Esophagus muscularis mucosa (tissue), 4 donors: ENCODE measurements at places on chromosomes 11 and 22.
A peak's percentile ranks its signal among the peaks of the same experiment; 100 is the strongest.

- peak; percentile 89 for DNase-seq
Measured at GRCh38 chr22:34111210-34111824, 191.0 kb upstream of the LARGE1 start.

- DNase-seq: no peak
Measured at GRCh38 chr22:27250418-27250817, 551.1 kb downstream of the MN1 start.

GRCh38 chr22:39123751-39124581 is 26.9 kb downstream of the APOBEC3H start:
- DNase-seq: no peak

DNA sequence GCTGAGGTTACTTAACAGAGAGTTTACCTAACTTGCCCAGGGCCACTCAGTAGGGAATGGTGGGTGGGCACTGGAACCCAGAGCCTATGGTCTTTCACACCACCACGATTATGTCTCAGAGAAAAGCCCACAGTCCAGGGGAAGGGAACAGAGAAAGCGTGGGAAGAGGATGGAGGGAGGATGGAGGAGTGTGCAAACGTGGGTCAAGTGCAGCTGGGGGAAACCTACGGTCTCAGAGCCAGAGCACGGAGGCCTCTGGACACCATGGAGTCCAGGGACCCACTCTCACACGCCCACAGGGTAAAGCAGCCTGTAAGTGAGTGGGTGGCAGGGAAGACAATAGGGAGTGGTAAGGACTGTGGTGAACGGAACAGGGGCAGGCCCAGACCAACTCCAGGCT is 47.3 kb upstream of the SLC35C1 start:
- DNase-seq: no peak

- no peak for DNase-seq
Measured at GRCh38 chr11:48154151-48154550, 62.5 kb upstream of the OR4B1 start.

- DNase-seq: no peak
Measured at GRCh38 chr11:22458161-22458560, 120.0 kb downstream of the SLC17A6 start.

- DNase-seq: no peak
Measured at GRCh38 chr11:117057317-117057716, 40.9 kb downstream of the SIK3 start.

GRCh38 chr11:66042227-66042995 is 6.5 kb downstream of the GAL3ST3 start:
- no peak for DNase-seq

GRCh38 chr11:123159183-123159857 is 35.7 kb downstream of the CLMP start:
- no peak for DNase-seq

- DNase-seq: no peak
Measured at GRCh38 chr11:27196203-27196897, 155.7 kb downstream of the BBOX1 start.

GRCh38 chr11:66685276-66686099 is 7.8 kb upstream of the RBM4B start:
- DNase-seq: no peak

DNA sequence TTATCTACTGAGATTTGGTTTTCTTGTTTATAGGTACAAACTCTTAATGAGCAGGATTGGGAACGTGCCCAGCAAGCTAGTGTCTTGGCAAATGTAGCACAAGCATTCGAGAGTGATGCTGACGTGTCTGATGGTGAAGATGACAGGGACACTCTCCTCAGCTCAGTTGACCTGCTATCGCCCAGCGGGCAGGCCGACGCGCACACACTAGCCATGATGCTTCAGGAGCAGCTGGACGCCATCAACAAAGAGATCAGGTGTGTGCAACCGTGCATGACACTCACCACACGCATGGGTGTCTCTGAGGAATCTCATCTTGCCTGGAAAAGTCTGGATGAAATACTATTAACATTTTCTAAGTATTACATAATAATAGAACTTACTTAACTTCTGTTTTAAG is 54.7 kb upstream of the CTTN start:
- no peak for DNase-seq

DNA sequence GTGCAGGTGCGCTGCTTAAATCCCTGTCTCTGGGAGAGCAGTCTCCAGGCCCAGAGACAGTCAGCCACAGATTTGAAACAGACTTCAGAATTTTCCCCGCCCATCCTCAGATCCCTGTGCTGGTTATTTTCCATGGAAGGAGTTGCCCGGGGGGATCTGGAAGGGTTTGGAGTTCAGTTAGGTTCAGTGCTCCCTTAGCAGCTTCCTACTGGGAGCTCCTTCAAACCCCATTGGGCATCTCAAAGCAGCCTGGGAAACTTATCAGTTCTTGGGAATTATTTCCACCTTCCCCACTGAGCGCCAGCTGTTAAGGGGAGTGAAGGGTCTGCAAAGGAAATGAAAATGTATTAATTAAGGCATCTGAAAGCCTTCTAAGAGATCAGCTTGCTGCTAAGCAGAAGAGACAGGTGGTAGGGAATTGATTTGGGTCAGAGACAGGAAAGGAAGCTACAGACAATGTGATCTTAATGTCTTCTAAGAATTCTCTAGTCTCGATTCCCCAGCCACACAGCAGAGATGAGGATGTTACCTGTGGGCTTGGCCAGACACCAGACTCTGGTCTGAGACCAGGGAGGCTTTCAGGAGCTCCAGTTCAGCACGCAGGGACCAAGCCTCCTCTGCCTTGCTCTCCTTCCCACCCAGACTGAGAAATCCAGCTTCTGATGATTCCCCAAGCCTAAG is 106.2 kb upstream of the TBCEL start:
- no peak for DNase-seq

- DNase-seq: no peak
Measured at GRCh38 chr22:50532824-50533796, 3.3 kb upstream of the TYMP start.

DNA sequence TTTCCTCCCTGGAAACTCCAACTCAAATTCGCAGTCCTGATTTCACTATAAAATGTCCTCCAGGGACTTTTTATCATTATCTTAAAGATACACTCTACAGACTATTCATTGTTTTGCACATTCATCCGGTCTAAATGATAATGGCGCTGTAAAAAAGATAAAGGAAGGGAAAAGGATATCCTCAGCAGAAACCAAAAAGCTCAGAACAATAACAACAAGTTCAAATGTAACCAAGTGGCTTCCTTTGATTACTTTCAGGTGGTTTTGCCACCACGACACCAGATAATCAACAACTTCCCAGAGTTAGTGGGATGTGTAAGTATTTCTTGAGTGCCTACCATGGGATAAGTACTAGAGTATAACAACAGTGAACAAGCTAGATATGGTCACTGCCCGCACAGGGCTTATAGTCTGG is 26.3 kb downstream of the PRCP start:
- no peak for DNase-seq

GRCh38 chr22:47547881-47548650 is 785.6 kb downstream of the TBC1D22A start:
- peak; percentile 82 for DNase-seq

GRCh38 chr11:28833670-28834069 is 725.5 kb downstream of the METTL15 start:
- no peak for DNase-seq

DNA sequence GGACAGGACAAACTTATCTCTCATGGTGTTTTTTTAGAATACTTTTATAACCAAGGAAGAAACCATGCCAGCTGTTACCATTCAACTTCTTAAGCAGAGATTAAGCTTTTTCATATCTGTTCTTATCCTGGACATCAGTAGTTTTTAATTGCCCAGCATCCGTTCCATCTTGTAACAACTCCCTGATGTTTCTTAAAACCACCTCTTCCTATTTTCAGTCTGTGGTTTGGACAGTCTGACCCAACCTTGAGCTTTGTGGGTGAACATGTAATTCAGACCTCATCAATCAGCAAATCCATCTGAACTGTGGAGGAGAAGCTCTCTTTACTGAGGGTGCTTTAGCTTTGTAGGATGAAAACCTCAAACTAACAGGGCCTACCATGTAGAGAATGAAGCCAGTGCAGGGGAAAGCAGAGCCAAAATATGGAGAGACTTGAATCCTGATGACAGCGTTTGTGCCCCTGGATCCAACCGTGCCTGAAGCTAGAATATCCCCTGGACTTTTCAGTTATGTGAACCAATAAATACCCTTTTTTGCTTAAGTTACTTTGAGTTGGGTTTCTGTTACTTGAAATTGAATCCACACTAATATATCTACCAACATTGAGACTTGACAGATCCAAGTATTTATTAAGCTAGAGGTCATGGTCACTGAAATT is 9.4 kb downstream of the TUG1 start:
- DNase-seq: no peak

GRCh38 chr11:69460540-69461257 is 20.8 kb upstream of the LINC01488 start:
- DNase-seq: no peak

DNA sequence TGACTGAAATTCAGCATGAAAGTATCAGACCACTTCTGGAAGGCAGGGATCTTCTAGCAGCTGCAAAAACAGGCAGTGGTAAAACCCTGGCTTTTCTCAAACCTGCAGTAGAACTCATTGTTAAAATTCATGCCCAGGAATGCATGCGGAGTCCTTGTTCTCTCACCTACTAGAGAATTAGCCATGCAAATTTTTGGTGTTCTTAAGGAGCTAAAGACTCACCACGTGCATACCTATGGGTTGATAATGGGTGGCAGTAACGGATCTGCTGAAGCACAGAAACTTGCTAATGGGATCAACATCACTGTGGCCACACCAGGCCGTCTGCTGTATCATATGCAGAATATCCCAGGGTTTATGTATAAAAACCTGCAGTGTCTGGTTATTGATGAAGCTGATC is 19.1 kb downstream of the ZBTB44 start:
- no peak for DNase-seq

- no peak for DNase-seq
Measured at GRCh38 chr22:36830601-36831000, 13.8 kb upstream of the PVALB start.

- DNase-seq: no peak
Measured at GRCh38 chr11:8477680-8478079, 116.3 kb downstream of the STK33 start.
